ENCODE measurements at places on chromosomes 13 and 19.

GRCh38 chr13:79896851-79897250 lies 415.9 kb downstream of the NDFIP2 start:
- DNase-seq: no peak

DNA sequence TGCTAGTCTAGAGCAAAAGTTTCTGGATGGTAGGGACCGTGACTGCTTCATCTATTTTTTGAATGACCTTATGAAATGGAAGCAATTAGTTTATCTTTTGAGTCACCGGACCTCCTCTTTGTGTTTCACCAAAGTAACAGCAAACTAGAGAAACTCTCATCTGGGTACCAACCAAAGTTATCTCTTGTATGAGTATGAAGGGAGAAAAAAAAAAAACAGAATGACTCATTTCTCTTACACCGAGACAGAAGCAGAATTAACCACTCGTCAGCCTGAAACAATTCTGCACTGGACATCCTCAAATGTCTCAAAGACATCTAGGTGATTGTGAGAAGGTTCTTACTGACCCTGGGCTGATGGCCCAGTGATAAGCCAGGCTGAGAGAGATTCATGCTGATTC lies 18.3 kb downstream of the ZNF100 start:
- DNase-seq: no peak

DNA sequence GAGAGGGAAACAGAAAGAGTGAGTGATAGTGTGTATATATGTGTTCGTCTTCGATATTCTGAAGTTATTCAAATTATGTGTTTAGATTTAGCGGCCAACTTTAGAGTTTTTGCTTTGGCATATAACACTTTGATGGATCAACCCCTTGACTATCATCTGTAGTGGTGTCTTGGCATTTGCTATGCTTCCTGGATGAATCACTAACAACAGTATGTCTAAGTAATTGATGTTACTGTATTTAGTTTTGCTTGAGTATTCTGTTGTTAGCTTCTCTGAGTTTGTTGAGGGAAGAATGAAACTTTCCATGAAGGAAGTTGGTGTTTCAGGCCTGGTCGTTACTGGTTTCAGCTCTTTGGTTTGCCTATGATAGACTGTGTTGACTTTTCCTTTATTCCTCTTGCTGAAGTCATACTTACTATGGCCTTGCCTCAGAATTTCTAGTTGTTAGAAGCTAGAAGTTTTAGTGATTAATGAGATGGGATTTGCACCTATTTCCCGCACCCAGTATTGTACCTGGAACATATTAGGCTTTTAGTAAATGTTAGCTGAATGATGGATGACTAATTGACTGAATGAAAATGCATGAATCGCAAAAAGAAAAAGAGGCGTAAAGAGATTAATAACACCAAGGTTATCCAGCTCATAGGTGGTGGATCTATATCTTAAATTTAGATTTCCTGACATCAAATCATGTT lies 20.7 kb downstream of the NDFIP2 start:
- DNase-seq: no peak

- DNase-seq: no peak
Measured at GRCh38 chr19:6278051-6278450, 1.7 kb downstream of the MLLT1 start.

- no peak for DNase-seq
Measured at GRCh38 chr19:1027650-1028061, 1.2 kb downstream of the CNN2 start.
